ENCODE measurements at places on chromosomes 3 and 15. TPM values are rescaled to one million over a fixed set of nuclear protein-coding genes. Genes with fewer than 3 reads are reported as not detected.

- no peak for DNase-seq
Observed at GRCh38 chr15:25059698-25060471, 105.1 kb downstream of the SNRPN start.

GRCh38 chr3:173055228-173055933 lies 85.7 kb downstream of the SPATA16 start:
- no peak for DNase-seq

- no peak for DNase-seq
Observed at GRCh38 chr3:10286596-10287295, 6.0 kb downstream of the GHRL start.

DNA sequence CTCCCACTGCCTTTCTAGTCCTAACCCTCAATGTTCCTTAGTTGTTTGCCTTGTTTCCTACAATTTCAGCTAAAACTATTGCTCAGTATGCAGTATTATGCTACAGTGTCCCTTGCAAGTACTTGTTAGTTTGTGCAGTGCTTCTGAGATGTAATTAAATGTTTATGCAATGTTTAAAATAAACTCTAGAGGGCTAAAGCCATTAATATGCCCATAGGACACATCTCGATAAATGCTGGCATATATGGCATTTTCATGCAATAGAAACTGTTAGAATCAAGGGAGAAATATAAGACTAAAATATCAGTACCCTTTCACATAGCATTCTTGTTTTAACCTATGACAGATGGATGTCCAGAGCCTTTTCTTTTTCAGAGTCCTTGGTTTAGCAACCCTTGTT lies 59.8 kb upstream of the ACKR4 start:
- no peak for DNase-seq

DNA sequence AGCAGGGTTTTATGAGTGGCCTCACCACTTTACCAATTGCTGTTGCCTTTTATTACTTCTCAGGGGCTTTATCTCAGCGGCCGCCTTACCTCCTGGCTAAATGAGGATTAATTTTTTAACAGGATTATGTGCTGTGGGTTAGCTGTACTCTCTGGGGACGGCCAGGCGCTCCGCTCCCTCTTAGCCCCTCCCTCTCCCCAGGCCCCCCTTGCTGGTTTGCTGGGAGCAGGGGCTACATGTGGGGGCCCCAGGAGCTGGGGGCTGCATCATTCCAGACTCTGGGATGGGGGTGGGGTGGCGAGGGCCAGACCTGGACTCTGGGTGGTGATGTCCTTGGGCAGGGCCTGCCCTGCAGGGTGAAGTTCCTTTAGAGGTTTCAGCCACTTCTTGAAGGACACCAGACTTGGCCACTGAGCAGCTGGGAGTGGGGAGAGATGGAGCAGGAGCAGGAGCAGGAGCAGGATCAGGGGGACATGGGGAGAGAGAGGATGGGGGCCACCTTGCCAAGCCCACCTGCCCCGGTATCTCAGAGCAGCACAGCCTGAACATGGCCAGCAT lies 196.1 kb downstream of the GOLGA6L6 start:
- DNase-seq, result no peak

- DNase-seq, result no peak
Observed at GRCh38 chr15:82851306-82851850, 42.0 kb downstream of the WHAMM start.

DNA sequence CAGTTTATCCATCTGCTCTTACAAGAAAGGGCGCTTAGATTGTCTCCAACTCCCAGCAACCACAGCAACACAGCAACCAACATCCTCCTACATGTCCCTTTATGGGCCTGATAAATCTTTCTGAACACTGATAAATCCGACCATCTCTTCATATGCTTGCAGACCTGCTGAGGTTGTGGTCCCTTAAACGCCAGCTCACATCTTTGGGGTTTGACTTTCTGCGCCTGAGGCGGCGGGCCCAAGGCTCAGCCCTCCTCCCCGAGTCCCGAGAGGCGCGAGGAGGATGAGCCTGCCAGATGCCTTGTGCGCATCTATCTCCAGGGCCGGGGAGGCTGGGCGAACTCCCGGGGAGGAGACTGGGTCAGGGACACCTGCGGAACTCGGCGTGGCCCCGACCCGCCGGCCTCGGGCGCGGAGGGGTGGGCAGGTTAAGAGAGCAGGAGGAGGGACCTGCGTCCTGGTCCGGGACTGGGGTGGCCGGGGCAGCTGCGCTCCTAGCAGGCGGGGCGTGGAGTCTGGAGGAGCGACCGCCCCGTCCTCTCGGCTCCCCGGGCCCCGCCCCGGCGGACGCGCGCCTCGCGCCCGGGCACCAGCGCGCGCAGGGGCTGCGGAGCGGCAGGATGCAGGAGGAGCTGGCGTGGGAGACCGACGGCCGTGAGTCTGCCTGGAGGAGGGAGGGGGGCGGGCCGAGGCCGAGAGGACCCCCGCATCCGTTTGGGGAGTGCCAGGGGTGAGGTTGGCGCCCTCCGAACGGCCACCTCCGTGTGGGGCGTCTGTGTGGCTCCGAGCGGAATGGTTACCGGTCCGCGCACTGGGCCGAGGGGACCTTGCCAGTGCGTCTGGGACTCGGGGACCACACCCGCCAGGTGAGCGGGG lies at the start of gene ANKDD1A:
ANKDD1A (plus strand) TSS at position 592 of the 876 bp plus-strand sequence; CDS start at position 621, 29 bp downstream.
- DNase-seq, result no peak

GRCh38 chr15:82551646-82552247 lies 11.5 kb upstream of the RPS17 start:
- DNase-seq, result no peak

DNA sequence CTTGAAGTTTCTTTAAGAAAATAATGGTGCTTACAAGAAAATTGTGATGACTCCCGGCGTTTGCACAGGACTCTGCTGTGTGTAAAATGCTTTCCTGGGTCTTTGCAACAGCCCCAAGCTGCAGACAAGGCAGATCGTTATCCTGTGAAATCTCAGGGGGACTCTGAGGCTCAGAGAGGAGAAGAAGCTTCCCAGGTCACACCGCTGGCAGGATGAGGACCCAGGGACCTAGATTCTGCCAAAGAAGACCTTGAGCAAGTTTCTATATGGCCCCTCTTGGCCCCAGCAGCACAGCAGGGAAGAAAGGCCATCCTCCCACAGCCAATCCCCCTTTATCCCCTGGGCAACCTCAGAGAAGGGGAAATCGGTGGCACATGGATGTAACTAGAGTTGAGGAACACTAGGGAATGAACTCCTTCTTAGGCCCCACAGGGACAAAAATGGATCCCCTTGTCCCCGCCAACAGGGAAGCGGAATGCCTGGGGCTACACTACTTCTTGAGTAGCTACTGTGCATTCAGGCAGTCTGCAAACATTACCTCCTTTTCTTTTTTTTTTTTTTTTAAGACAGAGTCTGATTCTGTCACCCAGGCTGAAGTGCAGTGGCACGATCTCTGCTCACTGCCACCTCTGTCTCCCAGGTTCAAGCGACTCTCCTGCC lies 72.8 kb downstream of the CPN2 start:
- DNase-seq, result no peak

DNA sequence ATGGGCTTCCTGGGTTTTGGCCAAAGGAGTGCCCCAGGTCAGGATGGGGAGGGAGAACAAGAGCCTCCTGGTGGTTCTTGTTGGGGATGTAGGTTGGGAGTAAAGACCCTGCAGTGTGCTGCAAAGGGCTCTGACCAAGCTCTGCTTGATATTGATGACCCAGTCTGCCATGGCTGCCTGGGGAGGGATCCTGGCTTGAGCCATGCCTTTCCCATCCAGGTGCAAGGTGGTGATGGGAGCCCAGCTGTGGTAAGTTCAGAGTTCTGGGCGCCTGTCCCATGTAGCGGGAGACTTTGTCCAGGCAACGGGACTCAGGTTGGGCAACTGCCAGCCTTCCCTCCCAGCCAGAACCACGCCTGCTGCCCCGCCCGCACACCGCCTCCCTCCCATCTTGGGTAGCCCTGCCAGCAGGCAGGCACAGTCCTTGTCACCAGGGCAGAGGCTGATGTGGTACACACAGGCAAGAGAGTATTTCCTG lies 2.6 kb downstream of the GNAI2 start:
- no peak for DNase-seq

GRCh38 chr3:56688191-56688590 lies 5.1 kb upstream of the TASOR start:
- no peak for DNase-seq

DNA sequence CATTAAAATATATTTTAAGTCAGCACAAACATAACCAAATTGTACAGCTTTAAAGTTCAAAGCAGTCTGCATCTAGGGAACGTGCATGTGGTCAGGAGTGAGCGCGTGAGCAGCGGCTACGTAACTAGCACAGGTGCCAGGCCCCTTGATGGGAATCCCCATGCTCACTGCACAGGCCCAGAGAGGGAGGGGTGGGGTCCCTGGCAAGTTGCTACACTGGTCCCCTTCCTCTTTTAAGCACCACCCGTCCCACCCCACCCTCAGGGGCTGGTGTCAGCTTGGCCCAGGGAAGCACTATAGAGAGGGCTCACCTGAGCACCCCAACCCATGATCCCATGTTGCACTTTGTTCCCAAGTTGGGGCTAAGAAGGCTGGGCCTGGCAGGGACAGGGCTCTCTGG lies 835 bp upstream of the GMPPB start:
- DNase-seq, result no peak

ASB14 gene
- 0.23 TPM for polyA plus RNA-seq

CTXN2 gene
- polyA plus RNA-seq, result not detected

GNAT1 gene
- polyA plus RNA-seq, result not detected

SPTBN5 gene
- polyA plus RNA-seq, result 0.01 TPM

NUP210 gene
- polyA plus RNA-seq, result 83.8 TPM

Measured in GM12878 (cell line).